ENCODE measurements at places on chromosomes 3 and 15. TPM values are rescaled to one million over a fixed set of nuclear protein-coding genes. Genes with fewer than 3 reads are reported as not detected.

DNA sequence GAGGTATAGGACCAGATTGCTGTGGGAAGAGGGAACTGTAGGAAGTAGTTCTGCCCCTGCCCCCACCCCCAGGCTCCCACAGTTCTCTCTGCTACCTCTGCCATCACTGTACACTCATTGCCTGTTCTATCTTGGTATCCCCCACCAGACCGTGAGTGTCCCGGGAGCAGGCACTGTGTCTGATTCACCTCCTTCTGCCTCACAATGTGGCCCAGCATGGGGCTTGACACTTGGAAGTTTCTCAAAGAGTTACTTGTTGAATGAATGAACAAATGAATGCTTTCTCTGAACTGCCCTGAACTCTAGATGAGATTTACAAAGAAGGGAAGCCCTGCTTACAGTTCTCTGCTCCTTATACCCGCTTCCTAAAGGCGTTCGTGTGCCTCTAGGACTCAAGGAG, 27.1 kb upstream of the PIK3CB start:
- H3K36me3 ChIP-seq: no peaks in the 10 kb centered on the region
- H3K4me1 ChIP-seq: peaks cover 10% of the 10 kb centered on the region
- DNase-seq: no peak
- no peak overlapping the region for H3K27ac ChIP-seq

EPHA3 gene
- total RNA-seq: 6.5 TPM

CISH gene
- 30.8 TPM for total RNA-seq

GRCh38 chr3:114456742-114457141, 162.9 kb downstream of the TIGIT start:
- no peak overlapping the region for H3K27ac ChIP-seq
- H3K4me3 ChIP-seq: no peak overlapping the region
- H3K36me3 ChIP-seq: no peaks in the 10 kb centered on the region
- DNase-seq: no peak
- H3K27me3 ChIP-seq: no peaks in the 10 kb centered on the region
- peaks cover 5% of the 10 kb centered on the region for H3K4me1 ChIP-seq

- no peak overlapping the region for H3K4me3 ChIP-seq
- H3K4me1 ChIP-seq: no peaks in the 10 kb centered on the region
- DNase-seq: no peak
- no peak overlapping the region for H3K27ac ChIP-seq
- no peaks in the 10 kb centered on the region for H3K36me3 ChIP-seq
- H3K27me3 ChIP-seq: no peaks in the 10 kb centered on the region
Measured at GRCh38 chr15:28075573-28075972, 23.5 kb downstream of the OCA2 start.
